ENCODE measurements at places on chromosomes 7 and 10. TPM values are rescaled to one million over a fixed set of nuclear protein-coding genes. Genes with fewer than 3 reads are reported as not detected.

GRCh38 chr10:31694929-31695837, 233.4 kb downstream of the ARHGAP12 start:
- no peak for DNase-seq

- DNase-seq, result no peak
These were observed 421.5 kb downstream of the LRMDA start for GRCh38 chr10:75852851-75853484.

DNA sequence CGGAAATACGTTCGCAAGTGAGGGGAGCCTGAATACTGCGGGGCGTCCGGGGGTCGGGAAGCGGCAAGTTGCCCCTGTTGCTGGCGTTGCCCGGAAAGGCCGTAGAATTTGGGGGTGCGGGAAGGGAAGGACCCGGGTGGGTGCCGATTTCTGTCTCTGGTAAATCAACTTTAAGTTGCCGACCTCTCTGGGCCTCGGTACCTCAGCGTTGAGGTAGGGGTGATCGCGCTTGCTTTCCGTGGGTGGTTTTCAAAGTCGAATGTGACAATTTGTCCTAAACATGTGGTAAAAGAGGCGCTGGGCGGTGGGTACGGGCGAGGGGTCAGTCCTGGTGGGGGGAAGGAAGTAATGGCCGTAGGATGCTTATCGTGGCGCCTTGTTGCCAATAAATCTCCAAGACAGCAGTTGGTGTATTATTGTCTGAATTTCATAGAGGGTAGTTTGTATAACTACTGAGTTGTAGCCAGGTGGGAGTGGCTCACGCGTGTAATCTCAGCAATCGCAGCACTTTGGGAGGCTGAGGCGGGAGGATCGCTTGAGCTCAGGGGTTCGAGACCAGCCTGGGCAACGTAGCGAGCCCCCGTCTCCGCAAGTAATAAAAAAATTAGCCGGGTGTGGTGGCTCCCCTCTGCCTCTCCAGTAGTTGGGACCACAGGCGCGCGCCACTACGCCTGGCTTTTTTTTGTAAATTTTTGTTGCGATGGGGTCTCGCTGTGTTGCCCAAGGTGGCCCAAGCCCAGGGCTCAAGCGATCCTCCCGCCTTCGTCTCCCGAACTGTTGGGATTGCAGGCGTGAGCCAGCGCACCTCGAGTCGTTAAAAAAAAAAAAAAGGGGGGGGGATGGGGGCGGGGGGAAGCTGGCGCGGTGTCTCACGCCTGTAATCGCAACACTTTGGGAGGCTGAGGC, 644 bp downstream of the BUD23 start:
- no peak for DNase-seq

The CPA2 gene
- 3.5 TPM for total RNA-seq
